CD4-positive, alpha-beta T cell treated with Interleukin-4 for 4 hours (primary cell): ENCODE measurements at places on chromosomes 6 and 20.

GRCh38 chr20:42193119-42193518 lies 574.9 kb upstream of the CHD6 start:
- no peak for DNase-seq

DNA sequence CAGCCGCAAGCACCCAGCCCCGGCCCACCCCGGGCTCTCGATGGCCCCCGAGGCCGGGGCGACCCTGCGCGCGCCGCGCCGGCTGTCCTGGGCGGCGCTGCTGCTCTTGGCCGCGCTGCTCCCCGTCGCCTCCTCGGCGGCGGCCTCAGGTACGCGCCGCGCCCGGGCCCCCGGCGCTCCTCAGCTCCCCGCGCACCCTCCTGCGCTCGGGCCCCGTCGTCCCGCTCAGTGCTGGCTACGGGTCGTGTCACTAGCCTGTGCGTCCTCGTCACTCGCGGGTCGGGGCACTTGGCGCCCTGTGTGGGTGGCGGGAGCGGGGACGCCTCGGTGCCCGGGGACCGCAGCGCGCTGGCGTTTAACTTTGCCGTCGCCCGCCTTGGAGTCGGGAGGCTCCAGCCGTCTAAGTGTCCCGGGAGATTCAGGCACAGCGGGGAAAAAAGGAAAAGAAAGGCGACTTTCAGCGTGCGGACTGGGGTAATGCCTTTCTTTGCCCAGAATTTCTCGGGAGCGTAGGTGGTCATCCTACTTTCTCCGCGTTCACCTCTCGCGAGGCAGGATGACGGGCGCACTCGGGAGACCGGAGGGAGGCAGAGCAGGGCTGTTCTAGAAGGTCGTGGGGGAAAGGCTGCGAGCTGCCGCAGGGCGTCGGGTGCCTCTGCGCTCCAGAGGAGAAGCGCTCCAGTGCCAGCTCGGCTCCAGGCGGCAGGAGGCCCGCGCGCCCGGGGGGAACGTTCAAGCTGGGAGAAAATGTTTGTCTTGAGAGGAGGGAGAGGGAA lies 545 bp downstream of the FNDC1 start:
- DNase-seq: no peak

DNA sequence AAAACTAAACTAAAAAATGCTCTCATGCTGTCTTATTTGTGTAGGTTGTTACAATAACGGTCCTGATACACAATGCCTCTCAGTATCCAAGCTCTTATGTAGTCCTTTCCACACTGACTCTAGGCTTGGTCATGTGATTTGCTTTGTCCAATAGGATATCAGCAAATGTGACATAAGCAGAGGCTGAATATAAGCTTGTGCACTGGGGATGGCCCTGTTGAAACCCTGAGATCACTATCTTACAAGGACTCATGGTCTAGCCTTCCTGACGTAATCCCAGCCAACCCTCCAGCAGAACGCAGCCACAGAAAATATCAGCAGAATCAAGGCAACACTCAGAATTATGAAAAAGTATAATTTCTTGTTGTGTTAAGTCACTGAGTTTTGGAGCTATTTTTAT lies 145.1 kb upstream of the CCN2 start:
- no peak for DNase-seq

DNA sequence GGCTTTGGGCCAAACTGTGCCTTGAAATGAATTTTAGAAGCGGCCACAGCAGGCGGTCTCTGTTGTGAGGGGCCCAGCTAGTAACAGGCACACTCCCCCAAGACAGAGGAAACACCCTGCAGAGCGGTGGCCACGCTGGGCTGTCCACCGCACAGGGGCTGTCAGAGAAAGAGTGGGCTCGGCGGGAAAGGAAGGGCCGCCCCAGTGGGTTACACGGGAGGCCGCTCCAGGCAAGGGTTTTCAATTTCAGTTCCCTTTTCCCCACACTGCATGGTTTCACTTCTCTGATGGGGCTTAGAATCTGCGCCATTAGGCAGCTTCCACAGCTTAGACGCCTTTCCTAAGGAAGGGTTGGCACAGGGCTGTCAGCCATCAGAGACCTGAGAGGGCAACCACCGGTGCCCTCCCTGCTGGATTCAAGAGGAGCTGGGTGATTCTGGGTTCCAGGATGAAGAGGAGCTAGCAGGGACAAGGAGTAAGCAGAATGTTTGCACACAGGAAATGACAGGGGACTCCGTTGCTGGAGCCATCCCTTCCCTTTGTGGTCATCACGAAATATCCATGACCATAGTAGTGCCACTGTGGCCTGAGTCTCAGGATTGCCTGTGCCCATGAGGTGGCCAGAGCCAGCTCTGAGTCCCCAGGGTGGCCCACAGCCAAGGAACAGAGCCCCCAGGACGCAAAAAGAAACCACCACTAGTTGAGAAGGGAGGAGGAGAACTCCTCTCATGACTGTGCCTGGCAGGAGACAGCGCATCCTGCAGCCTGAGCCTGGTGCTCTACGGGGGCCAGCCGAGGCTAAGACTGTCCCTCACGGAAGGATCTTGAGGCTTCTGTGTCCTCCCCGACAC lies 282.7 kb downstream of the NRN1 start:
- DNase-seq: no peak

DNA sequence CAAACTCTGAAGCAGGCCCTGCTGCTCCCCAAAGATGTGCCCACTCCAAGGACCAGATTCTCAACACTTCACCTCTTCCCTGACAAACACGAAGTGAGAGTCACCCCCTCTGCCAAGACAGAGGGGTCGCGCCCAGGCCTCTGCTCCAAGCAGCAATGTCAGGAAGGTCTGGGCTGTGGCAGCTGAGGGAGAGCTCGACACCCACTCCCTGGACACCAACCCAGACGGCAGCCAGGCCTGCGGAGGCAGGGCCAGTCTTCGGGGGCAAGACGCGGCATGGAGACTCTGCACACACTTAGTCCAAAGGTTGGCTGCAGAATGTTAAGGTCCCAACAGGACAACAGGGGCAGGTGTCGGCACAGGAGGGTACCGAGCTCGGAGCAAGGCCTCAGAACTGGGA lies 144.2 kb downstream of the DLL1 start:
- DNase-seq: no peak

- DNase-seq: no peak
These were observed 37.2 kb downstream of the TRMT6 start for GRCh38 chr20:5913166-5913565.

DNA sequence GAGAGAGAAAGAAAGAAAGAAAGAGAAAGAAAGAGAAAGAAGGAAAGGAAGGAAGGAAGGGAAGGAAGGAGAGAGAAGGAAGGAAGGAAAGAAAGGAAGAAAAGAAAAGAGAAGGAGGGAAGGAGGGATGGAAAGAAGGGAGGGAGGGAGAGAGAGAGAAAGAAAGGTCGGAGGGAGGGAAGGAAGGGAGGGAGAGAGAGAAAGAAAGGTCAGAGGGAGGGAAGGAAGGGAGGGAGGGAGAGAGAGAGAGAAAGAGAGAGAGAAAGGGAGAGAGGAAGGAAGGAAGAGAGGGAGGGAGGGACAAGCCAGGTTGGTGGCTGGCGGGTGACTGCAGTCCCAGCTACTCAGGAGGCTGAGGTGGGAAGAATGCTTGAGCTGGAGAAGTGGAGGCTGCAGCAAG lies 27.3 kb upstream of the ZNF184 start:
- no peak for DNase-seq

- DNase-seq: no peak
These were observed 44.3 kb downstream of the HDGFL1 start for GRCh38 chr6:22613695-22614094.

GRCh38 chr6:138215093-138215782 lies 3.1 kb downstream of the PBOV1 start:
- no peak for DNase-seq

GRCh38 chr20:61628480-61628879 lies 376.4 kb downstream of the CDH4 start:
- DNase-seq: no peak

- DNase-seq: no peak
These were observed 18.5 kb downstream of the RNF144B start for GRCh38 chr6:18405477-18406293.

GRCh38 chr6:36749829-36750489 lies 52.3 kb downstream of the RAB44 start:
- DNase-seq: no peak

GRCh38 chr6:6884193-6884627 lies 223.6 kb upstream of the RREB1 start:
- DNase-seq: no peak

GRCh38 chr20:54665812-54666211 lies 190.4 kb downstream of the DOK5 start:
- no peak for DNase-seq

GRCh38 chr6:30530014-30530413 lies 26.3 kb downstream of the GNL1 start:
- peak; percentile 22 for DNase-seq

- peak; percentile 63 for DNase-seq
These were observed 70.5 kb downstream of the FAM217A start for GRCh38 chr6:4008324-4009047.

- DNase-seq: no peak
These were observed 23.1 kb downstream of the SERPINB1 start for GRCh38 chr6:2818593-2818992.
